ENCODE measurements at places on chromosomes 4 and X.

GRCh38 chr4:62528874-62529273, 1328.7 kb downstream of the ADGRL3 start:
- DNase-seq, result no peak

- no peak for DNase-seq
Measured at GRCh38 chr4:5721923-5722322, 10.9 kb downstream of the EVC start.

GRCh38 chrX:40088803-40089540, 8.8 kb downstream of the BCOR start:
- DNase-seq, result no peak

- no peak for DNase-seq
Measured at GRCh38 chr4:160347197-160347596, 1244.3 kb downstream of the RAPGEF2 start.

- no peak for DNase-seq
Measured at GRCh38 chr4:84887824-84888223, 78.7 kb downstream of the WDFY3 start.

DNA sequence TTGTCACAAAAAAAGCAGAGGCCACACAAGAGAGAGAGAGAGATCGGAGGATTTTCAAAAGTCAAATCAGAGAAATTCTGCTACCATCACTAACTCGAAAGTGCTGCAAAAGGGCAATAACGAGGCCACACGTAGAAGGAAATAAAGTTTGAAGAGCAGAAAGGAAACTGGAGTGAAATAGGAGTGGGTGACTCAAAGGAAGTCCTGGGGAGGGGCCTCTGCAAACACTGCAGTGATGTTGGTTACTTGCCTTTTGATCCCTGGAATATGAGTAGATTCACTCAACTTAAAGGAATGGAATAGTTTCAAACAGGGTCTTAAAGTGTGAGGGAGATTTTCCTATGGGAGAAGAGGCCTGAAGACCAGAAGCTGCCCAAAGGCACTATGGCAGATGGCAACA, 663.4 kb upstream of the LCORL start:
- no peak for DNase-seq
